ENCODE measurements at places on chromosomes 11 and 22. TPM values are rescaled to one million over a fixed set of nuclear protein-coding genes. Genes with fewer than 3 reads are reported as not detected.

DNA sequence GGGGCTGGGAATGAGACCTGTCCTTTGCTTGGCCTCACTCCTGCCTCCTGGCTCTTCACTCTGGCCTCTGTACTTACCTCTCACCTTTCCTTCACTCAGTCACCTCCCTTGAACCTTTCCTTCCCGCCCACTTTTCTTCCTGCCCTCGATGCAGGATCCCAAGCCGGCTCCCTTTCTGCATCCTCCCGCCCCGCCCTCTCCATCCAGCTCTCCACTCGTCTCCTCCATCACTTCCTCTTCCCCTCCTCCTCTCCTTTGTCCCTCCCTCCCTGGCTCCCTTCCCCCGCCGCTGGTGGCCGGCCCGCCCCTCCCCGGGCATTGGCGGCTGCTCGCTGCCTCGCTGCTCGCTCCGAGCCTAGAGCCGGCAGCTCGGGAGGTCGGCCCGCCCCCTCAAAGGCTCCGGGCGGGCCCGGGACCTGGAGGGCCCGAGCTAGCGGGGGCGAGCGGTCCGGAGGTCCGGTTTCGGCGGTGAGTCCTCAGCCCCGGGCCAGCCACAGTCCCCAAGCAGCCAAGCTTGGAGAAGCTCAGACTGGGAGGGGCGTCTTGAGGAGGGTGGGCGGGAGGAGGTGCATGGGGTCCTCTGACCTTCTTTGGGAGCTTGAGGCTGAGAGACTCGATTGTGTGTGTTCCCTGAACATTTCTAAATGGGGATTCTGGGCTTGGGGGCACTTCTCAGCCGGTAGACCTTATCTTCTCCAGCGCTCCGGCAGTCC lies 13.8 kb downstream of the PHLDB1 start:
- DNase-seq: no peak

- DNase-seq: no peak
Measured at GRCh38 chr22:40684728-40685127, 5.4 kb downstream of the MCHR1 start.

UBQLNL gene
- total RNA-seq: 0.85 TPM

KCNQ1OT1 gene
- 24.7 TPM for total RNA-seq

DNA sequence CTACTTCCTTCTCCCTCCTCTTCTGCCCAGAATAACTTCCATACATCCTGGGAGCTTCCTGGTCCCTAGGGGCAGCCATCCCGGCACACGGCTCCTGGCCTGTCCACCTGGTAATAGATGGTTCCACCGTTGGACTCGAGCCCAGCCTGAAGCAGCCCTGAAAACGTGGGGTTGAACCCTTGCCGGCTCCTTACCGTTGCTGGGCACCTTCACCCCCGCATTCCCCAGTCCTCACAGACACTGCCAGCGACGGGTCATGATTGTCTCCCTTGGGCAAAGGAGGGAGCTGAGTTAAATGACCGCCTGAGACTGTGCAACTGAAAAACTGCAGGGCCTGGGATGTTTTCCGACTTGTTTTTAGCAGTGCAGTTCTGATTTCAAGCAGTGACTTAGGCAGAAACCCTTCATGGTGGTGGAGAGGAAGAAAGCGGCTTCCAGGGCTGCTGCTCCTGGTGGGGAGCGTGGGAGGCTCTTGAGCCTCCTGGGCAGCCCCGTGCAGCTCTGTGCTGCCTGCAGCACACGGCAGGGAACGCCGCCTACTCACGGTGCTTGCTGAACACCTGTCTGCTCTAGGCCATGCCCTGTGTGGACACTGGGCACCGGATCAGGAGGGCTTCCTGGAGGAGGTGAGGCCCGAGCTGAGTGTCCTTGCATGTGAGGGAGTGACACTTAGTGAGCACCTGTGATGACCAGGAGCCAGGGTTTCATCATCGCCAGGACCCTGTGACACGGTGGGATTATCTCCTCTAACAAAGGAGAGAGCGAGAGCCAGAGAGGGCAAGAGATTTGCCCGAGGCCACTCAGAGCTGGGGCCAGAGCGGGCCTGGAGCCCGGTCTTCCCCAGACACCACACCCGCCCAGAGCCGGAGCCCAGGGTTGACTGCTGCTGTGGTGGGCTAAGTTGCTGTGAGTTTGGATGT lies 77.4 kb downstream of the FBLN1 start:
- no peak for DNase-seq

P4HA3 gene
- 1.0 TPM for total RNA-seq

CNTF gene
- total RNA-seq: 1.3 TPM

DNA sequence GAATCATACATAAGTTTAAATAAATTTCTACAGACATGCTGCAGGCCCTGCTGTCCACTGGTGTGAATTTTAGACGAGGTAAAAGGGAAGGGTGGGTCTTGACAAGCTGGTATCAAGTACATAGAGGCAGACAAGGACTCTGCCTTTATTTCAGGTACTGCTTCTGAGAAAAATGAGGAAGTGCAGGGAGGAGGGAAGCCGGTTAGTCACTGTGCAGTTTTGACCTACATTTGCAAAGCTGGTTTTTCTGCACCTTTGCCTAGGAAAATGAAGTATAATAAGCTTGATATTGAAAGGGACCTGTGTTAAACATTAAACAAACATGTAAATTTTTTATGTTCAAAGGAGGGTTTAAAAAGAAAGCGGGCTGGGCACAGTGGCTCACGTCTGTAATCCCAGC lies 24.6 kb downstream of the TMEM45B start:
- DNase-seq: no peak

DNA sequence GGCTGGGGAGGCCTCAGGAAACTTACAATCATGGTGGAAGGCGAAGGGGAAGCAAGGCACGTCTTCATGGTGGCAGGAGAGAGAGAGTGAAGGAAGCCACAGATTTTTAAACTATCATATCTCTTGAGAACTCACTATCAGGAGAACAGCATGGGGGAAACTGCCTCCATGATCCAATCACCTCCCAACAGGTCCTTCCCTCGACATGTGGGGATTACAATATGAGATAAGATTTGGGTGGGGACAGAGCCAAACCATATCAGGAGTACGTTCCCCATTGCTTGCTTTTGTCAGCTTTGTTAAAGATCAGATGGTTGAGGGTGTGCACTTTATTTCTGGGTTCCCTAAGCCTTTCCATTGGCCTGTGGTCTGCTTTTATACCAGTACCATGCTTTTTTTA lies 53.7 kb upstream of the E2F8 start:
- no peak for DNase-seq

DNA sequence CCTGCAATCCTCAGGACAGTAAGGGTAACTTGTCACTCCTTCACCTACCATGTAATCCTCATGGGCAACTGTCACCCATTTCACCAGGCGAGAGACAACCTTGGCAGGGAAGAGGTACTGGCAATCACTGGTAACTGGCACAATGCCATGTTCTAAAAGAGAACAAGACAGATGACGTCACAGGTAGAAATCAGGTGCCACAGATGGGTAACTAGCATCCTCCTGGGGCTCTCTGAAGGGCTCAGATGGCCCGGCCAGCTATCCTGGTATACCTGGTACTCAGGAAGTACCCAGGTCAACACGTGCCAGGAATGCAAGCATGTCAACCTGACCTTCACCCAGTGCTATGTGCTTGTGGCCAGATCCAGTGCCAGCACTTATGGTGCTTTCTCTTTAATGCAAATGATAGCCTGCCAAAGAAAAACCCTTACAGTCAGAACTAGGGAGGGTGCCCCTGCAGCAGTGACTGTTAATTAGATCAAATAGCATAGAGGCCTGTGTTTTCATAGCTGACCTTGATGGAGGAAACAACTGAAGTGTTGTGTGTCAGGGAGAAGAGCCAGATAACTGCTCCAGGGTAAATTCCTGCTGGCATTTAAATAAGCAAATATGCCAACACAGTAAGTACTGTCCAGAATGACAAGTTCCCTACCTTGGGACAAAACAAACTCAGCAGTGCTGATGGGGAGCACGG lies 36.2 kb downstream of the THOC5 start:
- DNase-seq: no peak

DNA sequence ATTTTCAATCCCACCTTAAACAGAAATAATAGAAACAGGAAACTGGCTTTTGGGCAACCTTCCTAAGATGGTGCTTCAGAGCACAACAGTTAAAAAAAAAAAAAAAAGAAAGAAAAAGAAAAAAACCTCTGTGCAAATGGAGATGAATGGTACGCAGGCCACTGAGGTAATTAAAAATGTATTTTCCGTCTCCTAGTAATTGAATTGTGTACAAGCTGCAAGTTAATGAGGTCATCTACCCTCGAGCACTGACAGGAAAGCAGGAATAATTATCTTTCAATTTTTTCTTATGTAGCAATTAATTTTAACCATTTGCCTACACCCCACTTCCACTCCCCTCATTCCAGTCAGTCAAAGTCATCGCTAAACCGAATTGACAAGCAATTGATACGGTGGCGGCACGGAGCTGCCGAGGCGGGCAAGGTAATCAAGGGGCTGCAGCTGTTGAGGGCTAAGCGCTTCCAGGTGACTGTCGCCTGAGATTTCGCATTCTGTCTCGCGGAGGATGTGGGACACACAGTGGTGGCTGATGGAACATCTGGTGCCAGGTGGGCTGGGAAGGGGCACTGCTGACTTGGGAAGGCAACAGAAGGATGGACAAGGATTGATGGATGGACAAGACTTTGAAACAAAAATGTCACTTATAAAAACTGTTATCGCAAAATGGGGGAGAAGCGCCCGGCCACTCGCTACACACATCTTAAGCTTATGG lies 109.4 kb downstream of the RCN1 start:
- DNase-seq: no peak

DCHS1 gene
- 49.2 TPM for total RNA-seq

LIF gene
- total RNA-seq: 4.8 TPM

OR10A2 gene
- not detected for total RNA-seq

DNA sequence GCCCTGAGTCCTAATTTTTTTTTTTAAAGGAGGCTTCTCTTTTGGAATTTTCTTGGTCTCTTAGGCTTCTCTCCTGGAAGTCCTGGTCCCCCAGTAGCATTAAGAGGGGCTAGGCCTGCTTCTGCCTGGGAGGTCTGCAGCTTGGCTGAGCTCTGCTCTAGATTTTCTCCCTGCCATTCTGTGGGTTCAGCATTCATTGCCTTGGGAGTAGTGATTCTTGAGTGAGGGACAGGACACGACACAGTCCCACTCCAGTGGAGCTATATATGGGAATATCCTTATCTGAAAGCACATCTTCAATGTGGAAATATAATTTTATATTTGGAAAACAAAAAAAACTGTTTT lies 3.7 kb downstream of the IGSF22 start:
- no peak for DNase-seq

- no peak for DNase-seq
Measured at GRCh38 chr11:60831501-60832079, 10.3 kb upstream of the CCDC86 start.

- no peak for DNase-seq
Measured at GRCh38 chr11:100861212-100861611, 174.1 kb downstream of the ARHGAP42 start.

SYT9 gene
- 2.6 TPM for total RNA-seq

DNAJB13 gene
- total RNA-seq: 0.58 TPM

GRCh38 chr11:1139441-1140083 lies 18.2 kb upstream of the MUC5AC start:
- DNase-seq: no peak

GRCh38 chr11:108606495-108607160 lies 13.1 kb upstream of the EXPH5 start:
- DNase-seq: no peak

GRCh38 chr11:80899381-80899780 lies 1458.6 kb upstream of the TENM4 start:
- DNase-seq: no peak

DNA sequence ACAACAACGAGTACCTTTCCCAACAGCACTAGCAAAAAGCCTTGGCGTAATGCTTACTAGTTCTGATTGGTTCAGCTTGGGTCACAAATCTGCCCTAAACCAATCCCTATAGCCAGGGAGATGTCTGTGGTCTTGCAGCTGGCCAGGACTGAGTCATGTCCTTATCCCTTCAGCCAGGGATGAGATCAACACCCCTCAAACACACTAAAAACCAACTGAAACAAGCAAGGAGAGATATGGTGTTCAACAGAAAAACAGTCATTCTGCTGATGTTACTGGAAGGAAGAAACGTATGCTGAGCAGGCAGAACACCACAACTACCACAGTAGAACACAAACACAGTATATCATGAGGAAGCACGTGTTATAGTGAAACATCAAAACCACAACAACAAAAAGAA lies 375.6 kb downstream of the LARGE1 start:
- DNase-seq: no peak

Measured in urinary bladder (tissue), 4 donors.